Activated CD8-positive, alpha-beta T cell treated with anti-CD3 and anti-CD28 coated beads, Interleukin-2, amount 10 ng/mL, durations not matched to agents 7 days and 5 days (primary cell): ENCODE measurements at places on chromosomes 5 and 9. TPM values are rescaled to one million over a fixed set of nuclear protein-coding genes. Genes with fewer than 3 reads are reported as not detected.

DNA sequence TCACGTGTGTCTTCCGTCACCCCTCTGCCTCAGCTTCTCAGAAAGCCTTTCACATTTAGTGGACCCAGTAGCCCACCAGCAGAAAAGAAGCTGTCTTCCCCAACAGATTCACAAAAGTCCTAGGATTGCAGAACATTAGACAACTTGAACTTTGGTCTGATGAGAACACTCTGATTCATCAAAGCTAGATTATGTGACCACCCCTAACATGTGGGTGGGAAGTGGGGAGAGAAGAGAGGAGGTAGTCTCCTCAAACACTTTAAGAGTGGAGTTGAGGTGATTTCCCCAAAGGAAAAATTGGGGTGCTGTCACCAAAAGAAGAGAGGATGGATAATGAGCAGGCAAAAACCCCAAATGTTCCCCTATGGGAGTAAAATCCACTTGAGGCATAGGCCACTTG, 41.4 kb upstream of the SMIM23 start:
- DNase-seq, result no peak

DNA sequence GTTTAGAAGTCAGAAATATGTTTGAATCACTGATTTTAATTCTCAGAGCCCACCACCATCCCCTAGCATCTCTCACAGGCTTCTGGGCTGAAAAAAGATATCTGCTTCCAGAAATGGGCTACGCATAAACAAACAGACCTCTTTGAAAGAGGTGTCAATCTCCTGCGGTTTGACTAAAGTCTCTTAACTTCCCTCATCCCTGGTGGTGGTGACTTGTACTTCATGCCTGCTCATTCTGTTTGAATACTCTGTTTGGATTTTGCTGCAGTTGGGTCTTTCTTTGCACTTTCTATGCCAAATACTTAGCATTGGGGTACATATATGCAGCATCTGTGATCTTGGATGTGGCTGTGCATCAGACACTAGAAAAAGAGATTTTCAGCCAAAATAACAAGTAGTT, 157.2 kb upstream of the ATP10B start:
- DNase-seq, result no peak

DNA sequence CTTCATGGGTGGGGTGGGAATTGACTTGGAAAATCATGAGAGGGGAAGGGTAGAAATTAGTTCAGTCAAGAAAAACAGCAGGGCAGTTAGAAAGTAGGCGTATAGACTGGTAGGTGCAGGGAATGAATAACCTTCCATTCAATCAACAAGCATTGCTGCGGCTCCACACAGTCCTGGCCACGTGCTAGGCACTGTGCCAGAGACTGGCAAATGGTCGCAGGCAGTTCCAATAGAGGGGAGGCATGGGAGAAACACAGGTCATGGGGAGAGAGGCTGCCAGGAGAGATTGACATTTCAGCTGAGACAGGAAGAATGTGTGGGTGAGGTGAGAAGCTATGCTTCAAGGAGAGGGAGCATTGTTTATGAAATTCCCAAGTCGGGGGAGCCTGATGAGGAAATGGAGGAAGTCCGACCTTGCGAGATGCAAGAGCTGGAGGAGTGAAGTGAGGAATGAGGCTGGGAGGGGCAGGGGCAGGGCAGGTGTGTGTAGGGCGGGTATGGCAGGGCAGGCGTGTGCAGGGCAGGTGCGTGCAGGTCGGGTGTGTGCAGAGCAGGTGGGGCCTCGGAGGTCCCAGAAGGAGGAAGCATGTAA, 54.4 kb upstream of the PPARGC1B start:
- DNase-seq, result no peak

DNA sequence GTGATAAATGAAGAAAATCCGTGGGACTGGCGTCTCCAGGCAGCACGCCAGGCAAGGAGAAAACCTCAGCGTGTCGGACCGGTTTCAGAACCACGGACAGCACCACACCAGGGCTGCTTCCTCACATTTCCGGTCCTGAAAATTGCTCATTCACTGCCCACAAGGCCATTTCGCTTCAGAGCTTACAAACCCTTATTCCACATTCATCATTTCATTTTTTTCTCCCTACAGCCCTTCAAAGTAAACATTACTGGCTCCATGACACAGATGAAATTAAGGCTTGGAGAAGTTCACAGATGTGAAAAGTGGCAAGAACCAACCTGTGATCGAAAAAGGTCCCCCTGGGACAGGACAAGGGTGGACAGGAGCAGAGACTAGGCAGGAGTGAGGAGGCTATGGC, 1.5 kb upstream of the GPRIN1 start:
- peak; percentile 81 for DNase-seq

DNA sequence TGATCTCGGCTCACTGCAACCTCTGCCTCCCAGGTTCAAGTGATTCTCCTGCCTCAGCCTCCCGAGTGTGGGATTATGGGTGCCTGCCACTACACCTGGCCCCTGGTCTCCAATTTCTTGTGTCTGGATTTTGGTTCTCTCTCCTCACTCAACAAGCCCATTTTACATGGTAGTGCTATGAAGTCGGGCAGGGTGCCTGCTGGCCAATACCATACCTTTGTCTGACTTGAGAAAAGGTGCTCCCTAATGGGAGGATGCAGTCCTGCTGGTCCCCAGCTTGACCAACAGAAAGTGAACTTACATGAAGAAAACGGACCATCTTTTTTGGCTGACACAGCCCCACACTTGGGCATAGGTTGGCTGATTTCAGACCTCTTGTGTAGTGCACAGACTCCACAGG, 21.6 kb upstream of the PTGS1 start:
- DNase-seq, result no peak

SHC3 gene
- total RNA-seq, result not detected

GRCh38 chr5:36178524-36178890, 26.6 kb downstream of the SKP2 start:
- DNase-seq, result no peak

DNA sequence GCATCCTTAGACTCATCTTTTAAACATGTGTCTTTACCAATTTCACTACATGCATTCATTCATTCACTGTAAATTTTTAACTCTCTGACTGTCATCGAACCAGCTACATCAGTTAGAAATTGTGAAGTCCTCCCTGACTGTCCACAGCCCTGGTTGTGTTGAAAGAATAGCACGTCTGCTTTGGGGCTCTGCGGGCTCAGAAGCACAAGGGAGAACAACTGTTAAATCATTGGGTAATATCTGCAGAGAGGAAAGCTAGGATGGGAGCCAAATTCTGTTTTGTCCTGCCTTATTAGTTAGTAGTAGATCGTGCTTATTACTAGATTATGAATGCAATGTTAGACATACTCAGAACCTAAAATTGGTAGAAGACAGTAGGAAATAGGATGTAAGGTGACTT, 26.3 kb upstream of the FAM120AOS start:
- no peak for DNase-seq

TMC1 gene
- not detected for total RNA-seq

DNA sequence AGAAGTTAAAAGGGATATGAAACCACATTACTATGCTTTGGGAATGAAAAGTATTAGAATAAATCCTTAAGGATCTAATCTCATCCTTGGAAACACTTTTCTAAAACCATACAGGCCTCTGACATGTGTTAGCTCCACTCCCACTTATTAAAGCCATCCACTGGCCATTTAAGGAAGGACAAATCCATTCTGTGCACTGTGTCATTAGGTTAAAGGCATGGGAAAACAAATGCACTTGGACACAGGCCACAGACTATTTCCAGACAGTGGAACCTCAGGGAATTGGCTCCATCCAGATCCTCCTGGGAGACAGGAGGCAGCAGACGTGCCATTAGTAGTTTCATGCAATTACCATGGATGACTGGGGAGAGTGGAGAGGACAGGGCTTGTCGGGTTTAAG, 454.9 kb downstream of the ENC1 start:
- no peak for DNase-seq

DNA sequence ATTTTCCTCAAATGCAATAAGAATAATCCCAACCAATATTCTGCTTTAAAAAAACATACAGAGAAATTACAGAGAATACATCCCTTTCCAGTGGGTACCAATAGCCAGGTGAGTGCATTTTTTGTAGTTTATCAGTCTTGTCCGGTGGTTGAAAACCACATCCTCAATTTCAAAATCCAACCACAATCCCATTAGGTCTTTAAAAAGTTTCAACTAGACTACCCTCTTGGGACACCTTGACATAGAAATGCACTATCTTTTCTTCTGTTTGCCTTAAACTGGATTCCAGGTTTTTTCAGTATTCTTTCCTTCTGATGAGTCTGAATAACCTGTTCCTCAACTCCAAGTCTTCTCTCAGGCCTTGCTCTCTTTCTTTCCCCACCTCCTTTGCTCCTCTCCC, 223.3 kb downstream of the NR2F1-AS1 start:
- DNase-seq, result no peak

DNA sequence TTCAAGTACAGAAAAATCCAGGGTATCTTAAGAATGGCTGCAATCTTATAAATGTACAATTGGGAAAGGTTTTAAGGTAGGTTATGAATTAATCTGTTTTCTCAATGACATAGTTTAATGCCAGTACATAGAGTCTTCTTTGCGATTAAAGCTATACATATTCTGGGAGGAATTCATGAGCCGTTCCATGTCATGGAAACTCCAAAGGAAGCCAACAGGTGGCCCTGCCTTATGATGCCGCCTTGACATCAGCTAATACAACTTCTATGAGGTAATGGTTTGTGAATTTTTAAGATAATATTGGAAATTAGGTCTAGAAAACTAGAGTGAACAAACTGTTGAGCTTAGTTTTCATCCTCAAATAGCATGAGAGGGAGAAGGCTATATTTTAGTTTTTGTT, 713.4 kb downstream of the EFNA5 start:
- no peak for DNase-seq

IFNA2 gene
- total RNA-seq, result not detected

DNA sequence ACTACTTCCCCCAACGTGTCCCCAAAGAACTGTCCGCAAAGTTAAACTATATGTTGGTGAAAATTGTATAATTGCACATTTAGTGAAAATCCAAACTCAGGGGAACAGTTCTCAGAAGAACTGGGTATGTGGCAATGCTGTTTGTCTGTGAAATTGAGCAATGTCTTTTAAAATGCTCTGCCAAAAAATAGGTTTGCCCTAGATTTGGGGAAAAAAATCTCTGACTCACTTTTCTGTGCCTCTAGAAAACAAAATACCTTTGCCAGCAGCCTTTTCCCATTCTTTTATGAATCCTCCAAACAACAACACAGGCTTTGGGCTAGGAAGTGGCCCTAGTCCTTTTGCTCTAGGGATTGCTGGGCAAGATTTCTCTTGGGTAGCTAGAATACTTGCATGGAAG, 37.4 kb upstream of the ZNF608 start:
- no peak for DNase-seq

DNA sequence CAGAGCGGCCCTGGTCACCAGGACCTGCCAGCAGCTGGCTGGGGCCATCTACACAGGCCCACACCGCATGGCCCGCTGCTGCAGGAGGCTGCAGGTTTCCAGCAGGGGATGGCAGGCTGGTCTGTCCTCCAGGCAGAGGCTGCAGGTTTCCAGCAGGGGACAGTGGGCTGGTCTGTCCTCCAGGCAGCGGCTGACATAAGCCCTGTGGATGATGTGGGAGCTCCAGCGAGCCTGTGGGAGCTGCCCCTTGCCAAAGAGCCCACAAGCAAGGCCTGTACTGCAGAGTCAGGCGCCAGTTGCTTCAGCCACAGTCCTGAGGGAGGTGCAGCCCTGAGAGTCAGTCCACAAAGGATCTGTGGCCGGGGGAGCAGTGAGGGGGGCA, 18.5 kb downstream of the TPPP start:
- no peak for DNase-seq
